ENCODE measurements at places on chromosomes 3 and 15. TPM values are rescaled to one million over a fixed set of nuclear protein-coding genes. Genes with fewer than 3 reads are reported as not detected.

Gene ABI3BP
- total RNA-seq, result 0.67 TPM

Gene NAALADL2
- 0.73 TPM for total RNA-seq

Gene GALNT15
- under 0.01 TPM for total RNA-seq

Gene GOLGA6L9
- 1.3 TPM for total RNA-seq

Gene CLASP2
- 50.7 TPM for total RNA-seq

Gene FBXL2
- total RNA-seq, result 40.8 TPM

Gene PPP1R14D
- total RNA-seq, result not detected

Gene SEMA3F
- 102 TPM for total RNA-seq

Gene ZNF80
- not detected for total RNA-seq

Gene ARID3B
- 13.2 TPM for total RNA-seq

Gene EFCC1
- total RNA-seq, result not detected

Gene LRRC31
- total RNA-seq, result not detected

Gene HCLS1
- total RNA-seq, result 2.0 TPM

Gene CFAP100
- not detected for total RNA-seq

Gene NEK11
- 8.6 TPM for total RNA-seq

Gene ADAMTSL3
- total RNA-seq, result not detected

Gene ADAMTS17
- total RNA-seq, result 1.7 TPM

Gene GDPGP1
- total RNA-seq, result 6.8 TPM

Gene KY
- total RNA-seq, result 0.33 TPM

Gene TRH
- not detected for total RNA-seq

Gene SLC51B
- not detected for total RNA-seq

Gene WDR93
- 0.17 TPM for total RNA-seq

Gene SQOR
- 65.7 TPM for total RNA-seq

All from mammary epithelial cell (primary cell).